Activated CD4-positive, alpha-beta T cell treated with anti-CD3 and anti-CD28 coated beads for 36 hours (primary cell): ENCODE measurements at places on chromosomes 7 and 10. TPM values are rescaled to one million over a fixed set of nuclear protein-coding genes. Genes with fewer than 3 reads are reported as not detected.

DNA sequence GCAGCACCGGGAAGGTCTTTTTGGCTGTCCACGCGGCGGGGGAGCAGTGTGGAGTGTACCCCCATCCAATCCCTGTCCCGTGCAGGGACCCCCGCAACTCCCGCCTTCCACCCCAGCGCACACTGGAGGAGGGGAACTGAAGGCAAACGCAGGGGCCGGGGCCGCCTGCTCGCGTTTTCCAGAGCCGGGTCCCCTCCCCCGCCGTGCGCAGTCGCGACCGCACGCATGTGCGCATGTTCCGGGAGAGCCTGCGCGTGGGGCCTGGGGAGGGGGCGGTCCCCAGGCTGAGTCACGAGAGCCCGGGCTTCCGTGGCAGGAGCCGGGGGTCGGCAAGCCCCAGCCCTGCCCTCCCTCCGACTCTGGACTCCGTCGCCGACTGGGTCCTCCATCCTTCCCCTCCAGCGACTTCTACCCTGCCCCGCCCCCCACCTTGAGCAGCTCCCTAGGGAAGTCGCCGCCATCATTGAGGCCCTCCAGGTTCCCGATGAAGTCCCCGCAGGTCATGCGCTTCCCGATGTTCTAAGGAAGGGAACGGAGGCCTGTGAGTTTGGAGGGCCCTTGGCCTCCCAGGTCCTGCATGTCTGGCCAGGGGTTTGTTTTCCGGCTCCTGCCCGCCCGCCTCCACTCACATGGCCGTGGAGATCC lies 8.0 kb downstream of the PSD start:
- peak; percentile 86 for DNase-seq

DNA sequence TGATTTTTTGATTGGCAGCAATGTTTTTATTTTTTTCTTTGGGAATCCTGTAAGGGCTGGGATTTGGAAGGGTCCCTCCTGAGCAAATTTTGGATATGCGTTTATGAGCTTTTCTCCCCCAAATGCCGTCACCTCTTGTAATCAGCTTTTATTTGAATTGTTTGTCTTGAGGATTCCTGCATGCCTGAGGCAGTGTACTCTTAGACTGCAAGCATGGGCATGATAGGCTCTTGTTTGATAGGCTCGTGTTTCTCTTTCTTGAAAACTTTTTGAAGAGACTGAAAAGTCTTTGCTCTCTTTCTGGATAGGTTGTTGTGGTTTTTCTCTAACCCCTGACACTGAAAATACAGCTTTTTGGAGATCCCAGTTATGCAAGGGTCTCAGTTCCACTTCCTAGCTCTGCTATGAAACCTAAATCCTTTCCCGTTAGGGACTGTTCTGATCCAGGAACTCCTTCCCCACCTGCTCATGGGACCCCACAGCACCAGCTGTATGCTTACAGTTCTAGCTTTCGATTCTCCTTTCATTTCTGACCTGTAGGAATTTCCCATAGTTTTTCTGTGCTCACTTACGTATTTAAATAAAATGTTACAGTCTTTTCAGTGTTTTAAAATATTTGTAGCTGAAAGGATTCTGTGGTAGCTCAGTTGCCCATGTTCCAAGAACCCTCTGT lies 17.2 kb downstream of the TSPAN13 start:
- DNase-seq = no peak

- DNase-seq = no peak
These were observed 34.0 kb upstream of the PDGFA start for GRCh38 chr7:553636-554111.

OR2A1 gene
- total RNA-seq = not detected

- DNase-seq = no peak
These were observed 378.5 kb downstream of the MDFIC start for GRCh38 chr7:115300231-115300870.

DNA sequence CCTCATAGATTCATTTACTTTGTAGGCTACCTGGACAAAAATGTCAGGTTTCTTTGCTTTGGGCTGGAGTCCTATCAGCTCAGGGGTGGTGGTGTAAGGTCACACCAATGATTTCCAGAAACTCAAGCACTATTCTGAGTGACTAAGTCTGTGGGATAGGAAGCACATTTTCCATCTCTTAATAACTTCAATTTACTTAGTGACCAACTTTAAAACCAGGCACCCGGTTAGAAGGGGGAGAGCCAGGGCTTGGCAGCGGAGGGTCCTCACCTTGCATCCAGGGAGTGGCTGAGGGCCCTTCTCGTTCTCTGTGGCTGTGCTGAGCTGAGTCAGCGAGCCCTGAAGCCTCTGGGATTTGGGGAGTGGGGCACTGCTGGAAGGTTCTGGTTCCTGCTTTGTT lies 6.7 kb downstream of the CHST3 start:
- no peak for DNase-seq

DNA sequence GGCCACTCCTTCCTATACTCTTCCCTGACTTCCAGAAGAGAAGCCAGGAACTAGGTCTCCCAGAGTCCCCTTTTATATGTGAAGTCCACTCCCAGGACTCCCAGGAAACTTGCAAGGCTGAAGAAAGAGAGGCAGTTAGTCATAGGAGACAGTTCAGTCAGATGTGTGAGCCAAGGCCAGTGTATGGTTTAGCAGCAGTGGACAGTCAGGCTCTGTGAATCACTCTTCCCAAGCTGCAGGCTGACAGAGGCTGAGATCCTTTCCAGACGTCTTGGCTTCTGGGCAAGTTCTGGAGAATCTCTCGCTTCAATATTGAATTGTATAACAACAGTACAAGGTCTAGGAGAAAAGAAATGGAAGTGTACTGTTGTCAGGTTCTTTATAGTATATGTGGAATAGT lies 26.9 kb downstream of the BLVRA start:
- no peak for DNase-seq

PAPOLB gene
- total RNA-seq = not detected

GRCh38 chr7:74092964-74093471 lies 9.4 kb downstream of the LIMK1 start:
- no peak for DNase-seq

DNA sequence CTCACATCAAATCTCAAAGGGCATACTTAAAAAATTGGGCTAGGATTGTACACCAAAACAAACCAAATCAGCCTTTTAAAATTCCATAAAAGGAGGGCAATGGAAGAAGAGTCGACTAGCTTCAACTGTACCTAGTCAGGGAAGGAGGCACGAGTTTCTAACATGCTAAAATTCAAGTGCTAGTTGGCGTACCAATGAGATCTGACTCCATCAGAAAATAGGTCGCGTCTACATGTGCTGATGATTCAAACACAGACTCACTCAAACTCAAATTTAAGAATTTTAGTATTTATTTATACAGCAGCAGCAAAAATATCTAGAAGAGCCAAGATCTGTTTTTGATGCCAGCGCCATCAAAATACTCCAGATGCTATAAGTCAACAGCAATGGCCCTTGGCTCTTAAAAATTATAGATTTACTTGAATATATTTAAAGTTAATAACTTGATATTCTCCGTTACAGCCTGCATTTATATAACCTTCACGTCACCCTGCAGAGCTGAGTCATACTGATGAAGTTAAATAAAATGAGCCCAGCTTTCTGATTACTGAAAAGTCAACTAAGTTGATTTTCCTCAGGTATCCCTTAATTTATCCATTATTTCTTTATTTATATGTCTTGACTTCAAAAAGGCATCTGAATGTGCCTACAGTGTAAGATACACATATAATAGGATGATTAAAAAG lies 302.1 kb upstream of the IMMP2L start:
- no peak for DNase-seq

DNA sequence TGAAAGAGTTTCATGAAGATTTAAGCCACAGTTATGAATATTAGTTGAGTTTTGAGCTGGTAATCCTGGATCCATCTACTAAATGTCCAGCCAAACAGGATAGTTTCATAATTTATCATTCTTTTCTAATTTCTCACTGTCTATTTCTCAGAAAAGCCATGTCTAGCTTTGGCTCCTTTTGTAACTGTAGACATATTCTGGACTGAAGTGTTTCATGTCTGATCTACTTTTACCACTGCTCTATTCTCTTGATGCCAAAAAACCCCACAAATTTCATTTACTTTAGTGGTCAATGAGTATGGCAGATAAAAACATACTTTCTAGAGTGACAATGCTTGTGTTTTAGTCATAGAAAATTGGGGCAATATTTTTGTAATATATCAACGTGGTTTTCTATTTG lies 61.2 kb downstream of the ICA1 start:
- DNase-seq = no peak

HKDC1 gene
- total RNA-seq = 0.80 TPM

ASAH2 gene
- 0.05 TPM for total RNA-seq

JAKMIP3 gene
- total RNA-seq = 0.35 TPM

GRCh38 chr7:34031156-34031555 lies 125.8 kb downstream of the BMPER start:
- no peak for DNase-seq

DNA sequence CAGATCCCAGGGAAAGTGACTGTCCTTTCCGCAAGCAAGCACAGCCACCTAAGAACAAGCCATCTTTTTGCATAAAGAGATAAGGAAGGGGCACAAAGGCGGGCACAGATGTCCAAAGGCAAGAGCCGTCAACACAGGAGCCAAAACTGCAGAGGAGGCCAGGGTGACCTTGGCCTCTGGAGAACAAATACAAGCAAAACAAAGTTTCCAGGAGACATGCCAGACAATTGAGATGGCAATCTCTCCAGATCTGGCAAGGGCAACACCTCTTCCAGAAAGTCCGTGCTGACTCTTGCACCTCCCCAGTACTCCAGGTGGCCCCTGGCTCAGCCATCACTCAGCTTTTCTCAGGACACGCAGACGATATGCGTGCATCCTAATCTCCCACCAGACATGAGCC lies 58.2 kb downstream of the TEX36 start:
- DNase-seq = no peak

GRCh38 chr10:119541459-119542356 lies 811 bp downstream of the RGS10 start:
- peak; percentile 82 for DNase-seq

DNA sequence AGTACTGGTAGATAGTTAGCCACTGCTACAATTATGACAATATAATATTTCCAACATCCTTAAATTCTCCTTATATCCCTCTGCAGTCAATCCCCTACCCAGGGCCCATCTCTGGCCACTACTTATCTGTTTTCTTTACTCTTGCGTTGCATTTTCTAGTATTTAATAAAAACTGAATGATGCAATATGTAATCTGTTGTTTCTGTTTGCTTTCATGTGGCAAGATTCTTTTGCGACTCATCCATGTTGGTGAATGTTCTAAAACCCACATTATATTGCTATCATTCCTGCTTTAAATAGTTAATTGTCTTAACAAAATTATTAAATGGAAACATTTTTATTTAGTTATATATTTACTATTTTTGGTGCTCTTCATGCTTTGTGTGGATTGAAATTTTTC lies 338.5 kb downstream of the MDFIC start:
- no peak for DNase-seq

- no peak for DNase-seq
These were observed 95.8 kb downstream of the CLEC2L start for GRCh38 chr7:139619367-139619657.

DNA sequence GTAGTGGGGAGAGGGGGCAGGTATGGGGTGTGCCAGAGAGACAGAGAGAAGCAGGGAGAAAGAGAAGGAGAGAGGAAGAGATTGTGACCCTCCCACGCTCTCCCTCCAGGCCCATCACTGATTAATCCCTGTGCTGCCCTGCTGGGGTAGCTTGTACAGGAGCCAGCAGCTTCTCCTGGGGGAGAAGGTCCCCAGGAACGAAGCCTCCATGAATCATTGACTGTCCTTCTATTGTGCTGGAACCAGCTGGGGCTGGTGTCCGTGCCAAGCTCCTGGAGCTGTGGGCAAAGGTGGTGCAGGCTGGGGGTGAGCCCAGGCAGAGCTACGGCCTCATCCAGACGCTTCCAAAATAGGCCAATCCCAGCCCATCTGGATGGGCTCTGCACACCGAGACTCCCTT lies 20.9 kb downstream of the AQP1 start:
- no peak for DNase-seq

- peak; percentile 72 for DNase-seq
These were observed 225.0 kb downstream of the CELF2 start for GRCh38 chr10:11242443-11243387.

C10orf53 gene
- total RNA-seq = not detected

DNA sequence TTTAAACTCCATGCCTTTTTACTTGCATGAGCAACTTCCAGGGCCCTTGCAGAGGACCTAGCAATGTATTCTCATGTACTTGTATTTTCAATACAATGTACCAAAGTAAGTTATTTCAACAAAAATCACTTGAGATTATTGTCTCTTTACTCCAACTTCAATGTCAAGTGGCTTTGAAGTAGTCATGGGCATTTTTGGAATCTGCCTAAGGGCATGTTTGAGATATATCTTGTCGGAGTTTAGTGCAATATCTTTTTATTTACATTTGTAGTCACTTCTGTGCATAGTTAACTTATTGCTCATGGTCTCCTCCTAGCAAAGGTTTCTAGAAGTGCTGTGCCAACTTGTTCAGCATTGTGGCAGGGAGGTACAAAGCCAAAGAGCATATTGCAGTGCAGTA lies 508.7 kb upstream of the SEMA3D start:
- no peak for DNase-seq

GRCh38 chr10:116151076-116151475 lies 121.9 kb downstream of the GFRA1 start:
- no peak for DNase-seq

SSC4D gene
- 0.79 TPM for total RNA-seq

GIMAP5 gene
- total RNA-seq = 47.6 TPM

GRCh38 chr10:44757551-44758205 lies 153.5 kb upstream of the TMEM72 start:
- DNase-seq = no peak

- DNase-seq = no peak
These were observed 5.8 kb upstream of the PLEKHA1 start for GRCh38 chr10:122368502-122369254.

GRCh38 chr10:118816471-118817168 lies 61.9 kb upstream of the CACUL1 start:
- DNase-seq = no peak

SHTN1 gene
- 0.37 TPM for total RNA-seq

GPR26 gene
- not detected for total RNA-seq

DNA sequence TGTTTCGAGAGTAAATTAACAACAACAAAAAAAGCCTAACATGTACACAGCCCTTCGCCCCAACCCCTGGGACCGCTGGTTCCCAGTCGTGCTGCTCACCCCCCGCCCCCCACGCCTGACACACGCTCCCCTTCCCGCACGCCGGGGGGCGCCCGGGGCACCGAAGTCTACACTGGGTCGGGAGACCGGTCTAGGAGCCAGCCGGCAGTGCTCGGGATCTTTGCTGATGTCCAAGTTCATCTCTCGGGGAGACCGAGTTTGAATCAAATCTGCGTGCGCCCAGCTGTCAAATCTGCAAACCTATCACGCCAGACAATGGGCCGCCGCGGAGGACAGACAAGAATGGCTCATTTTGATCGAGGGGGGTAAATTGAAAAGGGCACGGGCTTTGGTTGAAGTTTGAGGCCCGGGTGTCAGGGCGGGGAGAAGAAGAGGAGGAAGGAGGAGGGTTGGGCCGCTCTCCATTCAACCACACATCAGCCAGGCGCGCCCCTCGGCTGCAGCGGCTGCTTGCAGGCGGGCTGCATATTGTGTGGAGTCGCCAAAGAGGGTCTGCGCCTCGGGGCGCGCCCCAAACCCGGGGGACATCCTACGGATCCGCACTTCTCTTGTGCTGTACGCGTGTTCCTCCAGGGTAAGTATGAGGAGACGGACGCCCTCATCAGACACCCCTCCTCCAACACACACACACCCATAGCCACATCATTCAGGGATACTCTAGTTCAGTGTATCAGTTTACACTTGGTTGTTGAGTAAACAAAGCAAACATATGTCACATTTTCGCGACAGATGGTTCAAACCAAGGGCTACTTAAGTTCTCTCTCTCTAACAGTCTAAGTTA lies 1.3 kb upstream of the GFRA1 start:
- DNase-seq = peak; percentile 11

GRCh38 chr7:51340029-51340838 lies 23.6 kb upstream of the COBL start:
- no peak for DNase-seq
